Stimulated activated CD4-positive, alpha-beta T cell treated with anti-CD3 and anti-CD28 coated beads, Interleukin-1b, Interleukin-23, amount 100 ng/mL, for 4 hours (primary cell): ENCODE measurements at places on chromosomes 11 and 22.

- DNase-seq, result no peak
Observed at GRCh38 chr11:81174646-81175330, 1558.9 kb downstream of the FAM181B start.

DNA sequence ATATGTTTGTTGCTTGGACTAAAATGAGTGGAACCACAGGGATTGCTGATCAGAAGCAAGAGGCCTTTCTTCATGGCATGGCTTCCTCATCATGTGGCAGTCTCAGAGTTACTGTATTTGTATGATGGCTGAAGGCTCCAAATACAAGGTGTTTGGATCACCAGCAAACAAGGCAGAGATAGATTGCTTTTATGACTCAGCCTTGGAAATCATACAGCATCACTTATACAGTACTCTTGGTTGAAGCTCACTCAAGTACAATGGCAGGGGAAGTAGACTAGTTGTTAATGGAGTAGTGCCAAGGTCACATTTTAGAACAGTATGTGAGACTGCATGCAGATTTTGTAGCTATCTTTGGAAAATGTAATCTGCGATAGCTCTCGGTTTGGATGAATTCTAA lies 16.6 kb downstream of the CAPRIN1 start:
- no peak for DNase-seq

DNA sequence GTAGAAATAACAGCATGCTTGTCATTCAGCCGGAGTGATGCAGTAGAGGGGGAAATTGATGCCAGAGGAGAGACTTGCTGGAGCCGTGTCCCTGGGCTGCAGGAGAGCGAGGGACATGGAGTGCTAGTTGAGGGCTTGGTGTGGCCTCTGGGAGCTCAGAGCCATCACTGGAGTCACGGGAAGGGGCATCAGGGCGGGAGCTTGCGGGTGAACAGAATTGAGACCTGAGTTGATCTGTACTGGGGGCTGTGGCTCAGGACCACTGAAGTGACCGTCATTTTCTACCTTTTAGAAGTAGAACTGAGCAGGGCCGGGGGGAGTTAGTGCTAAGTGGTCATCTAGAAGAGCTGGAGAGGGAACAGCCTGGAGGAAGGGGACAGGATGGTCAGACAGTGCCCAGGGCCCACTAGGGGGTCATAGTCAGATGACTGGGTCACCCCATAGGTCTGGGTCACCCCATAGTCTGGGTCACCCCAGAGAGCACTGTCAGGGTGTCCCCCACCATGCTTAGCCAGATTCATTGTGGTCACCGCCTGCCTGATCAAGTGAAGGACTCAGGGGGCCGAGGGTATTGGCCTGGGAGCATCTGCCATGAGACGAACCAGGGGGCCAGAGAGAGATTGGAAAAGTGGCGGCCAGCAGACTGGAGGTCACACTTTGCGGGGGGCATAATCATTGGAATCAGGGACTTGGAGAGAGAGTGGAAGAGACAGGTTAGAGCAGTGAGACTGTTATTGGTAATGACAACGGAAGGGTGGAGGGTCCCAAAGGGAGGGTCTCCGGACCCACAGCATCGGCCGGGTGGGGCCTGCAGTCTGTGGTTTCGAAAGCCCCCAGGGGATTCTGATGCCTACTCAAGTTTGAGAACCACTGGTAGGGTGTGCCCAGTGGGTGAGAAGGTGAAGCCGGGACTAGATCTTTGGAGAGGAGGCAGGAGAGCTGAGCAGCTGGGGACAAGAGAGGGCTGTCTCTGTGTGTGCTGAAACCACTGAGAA lies 15.2 kb downstream of the RIBC2 start:
- no peak for DNase-seq

DNA sequence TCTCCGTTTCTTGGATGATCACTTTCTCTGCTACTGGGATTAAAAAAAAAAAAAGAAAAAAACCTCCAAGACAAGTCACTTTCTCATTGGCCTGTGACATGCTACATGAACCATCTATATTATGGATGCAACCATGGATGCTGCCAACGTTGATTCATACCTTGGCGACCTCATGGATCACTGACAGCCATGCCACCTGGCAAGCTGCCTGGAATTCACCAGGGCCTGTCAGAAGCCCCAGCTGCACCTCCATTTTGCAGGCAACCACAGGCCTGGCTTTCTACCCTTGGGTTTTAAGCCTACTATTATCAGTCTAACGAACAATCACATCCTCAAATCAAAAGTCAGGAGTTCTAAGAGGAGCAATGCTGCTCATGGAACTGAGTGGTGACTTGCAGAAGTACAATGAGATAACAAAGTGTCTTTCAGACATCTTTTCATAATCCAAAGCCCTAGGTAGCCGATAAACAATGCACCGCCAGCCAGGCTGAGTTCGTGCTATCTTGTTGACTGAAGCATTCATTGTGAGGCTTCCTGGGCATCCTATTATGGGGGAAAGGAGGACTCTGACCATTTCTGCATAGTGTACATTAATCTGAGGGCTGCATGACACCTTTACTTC lies 48.0 kb upstream of the CADM1 start:
- DNase-seq, result no peak

- DNase-seq, result no peak
Observed at GRCh38 chr11:38392176-38392575, 1794.1 kb upstream of the RAG2 start.

DNA sequence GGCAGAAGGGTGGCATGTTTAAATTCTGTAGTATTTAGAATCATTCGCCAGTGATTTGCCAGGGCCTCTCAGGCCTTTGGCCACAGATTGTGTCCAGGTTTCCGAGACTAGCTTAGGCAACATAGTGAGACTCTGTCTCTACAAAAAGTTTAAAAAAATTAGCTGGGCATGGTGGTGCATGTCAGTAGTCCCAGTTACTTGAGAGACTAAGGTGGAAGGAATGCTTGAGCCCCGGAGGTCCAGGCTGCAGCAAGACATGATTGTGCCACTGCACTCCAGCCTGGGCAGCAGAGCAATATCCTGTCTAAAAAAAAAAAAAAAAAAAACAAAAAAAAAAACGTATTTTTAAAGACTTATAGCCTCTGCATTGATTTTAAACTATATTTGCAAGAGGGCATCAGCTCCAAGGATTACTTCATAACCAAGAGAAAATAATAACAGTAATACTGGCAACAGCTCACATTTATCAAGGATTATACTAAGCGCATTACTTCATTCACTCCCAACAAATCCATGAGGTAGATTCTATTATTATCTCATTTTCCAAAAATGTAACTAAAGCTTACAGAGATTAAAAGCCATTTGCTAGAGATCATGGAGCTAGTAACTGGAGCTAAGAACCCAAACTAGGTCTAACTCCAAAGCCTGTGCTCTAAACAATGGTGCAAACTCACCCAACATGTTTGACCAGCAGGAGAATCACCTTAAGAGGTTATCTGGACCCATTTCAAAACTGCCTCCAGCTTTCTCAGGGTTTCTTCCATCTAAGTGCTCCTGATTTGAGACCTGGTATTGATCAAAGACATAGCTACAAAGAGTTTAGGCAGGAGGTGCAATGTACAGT lies 32.6 kb upstream of the SLC6A5 start:
- no peak for DNase-seq

- DNase-seq, result no peak
Observed at GRCh38 chr11:117977029-117977428, 9.2 kb upstream of the IL10RA start.

DNA sequence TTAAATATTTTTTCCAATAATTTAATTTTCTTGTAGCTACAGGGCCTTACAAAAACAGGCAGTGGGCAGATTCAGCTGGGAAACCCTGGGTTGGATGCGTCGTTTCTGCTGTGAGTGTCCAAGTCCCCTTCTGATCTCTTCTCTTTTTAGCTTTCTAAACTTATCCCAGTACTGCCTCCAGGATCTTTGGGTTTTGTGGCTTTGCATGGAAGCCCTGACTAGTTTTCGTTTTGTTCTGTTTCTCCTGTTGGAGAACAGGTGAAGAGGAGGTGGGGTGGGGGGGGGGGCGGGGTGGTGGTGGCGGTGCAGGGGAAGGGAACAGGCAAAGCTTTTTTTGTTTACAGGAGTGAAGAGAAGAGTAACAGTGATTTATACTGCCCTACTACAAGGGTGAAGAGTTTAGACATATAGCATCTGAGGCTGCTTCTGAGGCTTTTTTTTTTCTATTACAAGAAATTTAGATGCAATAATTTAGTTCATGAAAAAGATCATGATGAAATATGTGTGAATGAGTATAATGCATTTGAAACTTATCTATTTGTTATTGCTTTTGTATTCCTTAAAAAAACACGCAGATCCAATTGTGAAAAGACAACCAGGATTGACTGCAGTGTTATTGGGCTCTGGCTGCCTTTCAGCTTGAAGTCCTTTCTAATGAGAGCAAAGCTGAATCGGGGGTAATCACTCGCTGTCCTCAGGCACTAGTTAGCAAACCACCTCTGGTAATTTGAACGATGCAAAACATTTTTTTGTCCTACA lies 142.9 kb downstream of the NCAM1 start:
- no peak for DNase-seq

- no peak for DNase-seq
Observed at GRCh38 chr11:76602431-76602861, 68.1 kb downstream of the LRRC32 start.

- DNase-seq, result no peak
Observed at GRCh38 chr11:70046089-70046488, 32.0 kb upstream of the ANO1 start.

GRCh38 chr22:26548984-26549383 lies 36.7 kb upstream of the TFIP11 start:
- DNase-seq, result no peak

- DNase-seq, result no peak
Observed at GRCh38 chr11:95568281-95568680, 221.3 kb downstream of the FAM76B start.

- DNase-seq, result no peak
Observed at GRCh38 chr22:27868732-27869282, 50.2 kb downstream of the PITPNB start.

GRCh38 chr11:65382804-65383368 lies 440 bp upstream of the SLC25A45 start:
- no peak for DNase-seq

DNA sequence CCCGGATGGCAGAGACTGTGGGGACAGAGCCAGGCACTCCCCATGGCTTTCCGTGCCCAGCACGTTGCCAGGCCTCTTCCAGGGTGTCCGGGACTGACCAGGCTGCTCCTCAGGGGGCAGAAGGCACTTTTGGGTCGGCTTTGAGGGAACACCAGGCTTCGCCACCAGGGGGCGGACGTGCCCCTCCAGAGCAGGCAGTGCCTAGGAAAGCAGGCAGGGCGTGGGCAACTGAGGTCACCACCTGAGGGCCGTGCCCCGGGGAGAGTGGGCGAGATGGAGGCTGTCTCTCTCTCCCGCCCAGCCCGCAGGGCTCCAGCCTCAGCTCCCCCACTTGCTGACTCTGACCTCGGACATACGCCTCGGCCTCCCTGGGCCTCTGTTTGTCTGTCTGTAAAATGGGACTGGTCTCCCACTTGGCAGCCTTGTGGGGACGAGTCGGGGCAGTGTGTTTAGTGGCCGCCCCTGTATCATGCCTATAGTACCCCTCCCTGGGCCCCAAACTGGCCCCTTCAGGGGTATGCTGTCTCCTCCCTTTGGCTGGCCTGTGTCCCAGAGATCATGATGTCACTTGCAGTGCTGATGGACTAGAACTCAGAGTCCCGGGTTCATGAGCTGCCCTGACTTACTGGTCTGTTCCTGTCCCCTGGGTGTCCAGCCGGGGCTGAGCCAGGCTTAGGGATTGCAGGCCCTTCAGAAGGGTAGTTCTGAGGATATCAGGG lies 4.4 kb upstream of the PRR5 start:
- peak; percentile 86 for DNase-seq
